Urothelium cell line (cell line): ENCODE measurements at places on chromosomes 4 and X.

- DNase-seq = no peak
Measured at GRCh38 chr4:186148336-186148975, 42.9 kb upstream of the CYP4V2 start.

DNA sequence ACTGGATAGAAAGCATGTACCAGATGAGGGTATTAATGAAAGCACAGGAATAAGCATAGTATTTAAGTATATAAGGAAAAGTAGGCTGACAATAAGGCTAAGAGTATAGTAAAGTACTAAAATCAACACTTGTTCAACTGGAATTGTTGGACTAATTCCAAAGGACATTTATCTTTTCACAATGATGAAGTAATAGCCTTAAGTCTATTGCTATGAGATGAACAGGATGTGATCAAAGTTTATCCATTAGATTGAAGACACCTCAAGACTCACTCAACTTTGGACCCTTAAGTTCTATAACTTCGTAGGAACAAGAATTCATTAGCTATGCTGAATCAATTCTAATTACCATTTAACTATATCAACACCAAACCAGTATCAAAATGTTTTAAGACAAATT lies 7.6 kb downstream of the MAD2L1 start:
- no peak for DNase-seq

DNA sequence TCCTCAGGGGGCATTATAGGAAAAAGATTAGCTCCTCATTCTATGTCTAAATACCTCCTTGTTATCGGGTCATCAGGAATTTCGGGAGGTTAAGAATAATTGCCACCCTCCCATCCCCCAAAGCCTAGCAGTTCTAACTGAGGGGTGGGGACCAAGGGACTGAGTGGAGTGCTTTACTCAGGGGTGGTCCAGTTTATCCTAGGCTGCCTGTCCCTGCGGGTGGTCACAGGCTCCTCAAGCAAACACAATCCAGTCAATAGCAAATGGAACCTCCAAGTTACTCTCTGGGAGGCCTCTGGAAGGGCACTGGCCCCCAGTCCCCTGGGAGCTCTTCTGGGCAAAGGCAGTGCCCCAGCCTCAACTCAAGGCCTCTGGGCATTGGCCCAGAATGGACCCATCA lies 6.7 kb downstream of the ELF4 start:
- no peak for DNase-seq

DNA sequence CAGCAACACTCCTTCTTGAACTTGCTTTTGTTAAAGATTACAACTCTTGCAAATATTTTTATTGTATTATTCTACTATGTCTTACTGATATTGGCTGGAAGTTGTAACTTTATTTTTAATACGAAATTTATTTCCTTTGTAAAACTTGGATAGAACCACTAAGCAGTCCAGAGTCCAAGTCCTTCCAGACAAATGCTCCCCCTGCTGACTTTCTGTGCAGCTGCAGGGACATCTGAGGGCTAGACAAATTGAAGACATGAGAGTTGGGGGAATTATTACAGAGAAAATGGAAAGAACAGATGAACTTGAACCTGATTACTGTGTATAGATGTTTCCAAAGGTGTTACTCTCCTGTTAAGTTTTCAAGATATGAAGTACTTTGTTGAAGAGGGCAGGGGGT lies 238.8 kb downstream of the GRIA3 start:
- no peak for DNase-seq

DNA sequence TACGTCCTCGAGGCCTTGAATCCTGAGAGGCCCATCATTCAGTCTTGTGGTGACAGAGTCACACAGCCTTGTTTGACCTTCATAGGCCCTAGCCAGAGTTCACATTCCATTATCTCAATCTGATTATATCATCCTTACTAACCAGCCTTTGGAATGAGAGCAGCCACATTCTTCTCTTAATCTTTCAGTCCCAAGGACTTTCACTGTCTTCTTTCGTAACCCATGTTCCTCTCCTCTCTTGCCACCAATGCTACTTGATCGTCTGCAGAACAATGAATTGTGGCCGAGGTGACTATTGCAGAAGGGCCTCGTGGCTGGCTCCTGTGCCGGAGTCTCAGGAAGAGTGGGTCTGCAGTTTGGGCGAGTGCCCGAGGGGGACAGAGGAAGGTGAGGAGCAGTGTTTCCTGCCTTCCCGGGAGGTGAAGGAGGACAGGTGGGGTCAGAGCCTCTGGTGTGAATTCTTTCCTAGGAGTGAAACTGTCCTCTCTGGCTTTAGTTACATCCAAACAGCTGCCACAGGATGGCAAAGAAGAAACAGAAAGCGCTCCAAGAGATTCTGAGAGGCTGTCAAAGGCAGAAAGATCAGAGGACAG lies 94.6 kb downstream of the LIMCH1 start:
- DNase-seq = no peak
